ENCODE measurements at places on chromosomes 1 and 21.
A peak's percentile ranks its signal among the peaks of the same experiment; 100 is the strongest.

GRCh38 chr1:197768014-197768805 is 7.1 kb downstream of the DENND1B start:
- DNase-seq: peak; percentile 68

GRCh38 chr1:224434691-224435317 is at the start of gene WDR26:
Gene WDR26, minus strand, starts transcription at chr1:224434797.
- DNase-seq: peak; percentile 96

GRCh38 chr1:228059634-228060457 is 22.7 kb upstream of the ARF1 start:
- DNase-seq: peak; percentile 61

DNA sequence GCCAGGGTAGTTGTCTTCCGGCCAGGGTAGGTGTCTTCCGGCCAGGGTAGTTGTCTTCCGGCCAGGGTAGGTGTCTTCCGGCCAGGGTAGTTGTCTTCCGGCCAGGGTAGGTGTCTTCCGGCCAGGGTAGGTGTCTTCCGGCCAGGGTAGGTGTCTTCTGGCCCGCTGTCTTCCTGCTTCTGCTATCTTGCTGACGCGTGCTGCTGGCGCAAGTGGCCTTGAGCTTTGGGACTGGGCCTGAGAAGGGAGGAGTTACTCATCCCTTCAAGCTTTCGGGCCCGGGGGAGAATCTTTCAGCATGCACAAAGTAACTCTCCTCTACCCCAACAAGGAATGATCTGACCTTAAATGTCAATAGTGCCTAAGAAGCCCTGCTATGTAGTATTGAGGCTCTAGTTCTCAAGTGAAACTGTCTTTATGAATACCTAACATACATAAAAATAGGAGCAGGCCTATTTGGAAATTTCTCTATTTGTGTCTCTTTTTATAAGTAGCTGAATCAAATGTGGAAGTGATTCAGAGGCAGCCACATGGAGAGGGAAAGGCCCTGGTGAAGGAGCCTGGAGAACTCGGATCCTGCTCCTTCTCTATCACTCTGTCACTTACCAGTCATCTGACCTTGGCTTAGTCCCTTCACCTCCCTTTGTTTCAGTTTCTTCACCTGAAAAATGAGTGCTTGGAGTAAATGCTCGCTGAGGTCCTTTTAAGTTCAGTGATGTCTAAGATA is 65.6 kb downstream of the RGL1 start:
- DNase-seq: no peak

DNA sequence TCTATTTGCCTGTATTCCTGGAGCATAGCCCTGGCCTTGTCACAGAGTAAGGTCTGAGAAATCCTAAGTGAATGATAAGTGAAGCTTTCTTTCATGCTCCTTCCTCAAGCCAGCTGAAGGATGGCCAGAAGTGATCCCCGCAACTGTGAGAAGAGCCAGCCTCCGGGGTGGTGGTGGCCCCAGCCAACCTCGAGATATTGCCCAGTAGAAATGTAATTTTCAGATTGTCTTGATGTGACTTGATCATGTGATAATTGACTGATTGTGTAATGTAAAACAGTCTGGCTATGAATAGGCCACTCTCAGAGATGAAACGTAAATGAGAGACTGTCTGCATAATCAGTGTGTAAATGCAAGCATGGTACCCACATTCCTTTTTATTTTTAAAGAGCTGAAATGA is 242.4 kb upstream of the CAMK1G start:
- DNase-seq: no peak

GRCh38 chr1:1347663-1348419 is 1.4 kb downstream of the DVL1 start:
- DNase-seq: no peak

- DNase-seq: peak; percentile 46
Observed at GRCh38 chr1:181504399-181504842, 21.1 kb downstream of the CACNA1E start.

DNA sequence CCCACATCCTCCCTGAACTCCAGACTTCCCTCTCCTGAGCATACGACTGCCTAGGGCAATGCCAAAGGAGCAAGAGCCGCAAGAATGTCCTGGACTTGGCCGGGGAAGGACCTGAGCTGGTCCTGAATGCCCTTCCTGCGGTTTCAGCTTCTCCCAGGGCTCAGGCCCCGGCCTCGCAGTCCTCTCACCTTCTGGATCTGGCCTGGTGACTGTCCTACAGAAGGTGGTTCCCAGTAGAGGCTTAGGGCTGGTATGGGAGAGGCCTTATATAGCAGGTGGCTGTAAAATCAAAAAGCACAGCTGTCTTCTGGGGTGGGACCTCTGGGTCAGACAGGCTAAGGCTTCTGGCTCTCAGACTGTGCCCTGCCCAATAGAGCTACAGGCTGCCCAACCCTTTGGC is at the start of gene LYPD8:
TSS of gene LYPD8 (minus strand) at position 243 of the 400 bp plus-strand sequence. CDS start 4,678 bp downstream, outside the sequence.
- no peak for DNase-seq

- DNase-seq: no peak
Observed at GRCh38 chr1:199725002-199725565, 302.4 kb upstream of the NR5A2 start.

- DNase-seq: no peak
Observed at GRCh38 chr1:116044071-116044470, 67.1 kb upstream of the MAB21L3 start.

DNA sequence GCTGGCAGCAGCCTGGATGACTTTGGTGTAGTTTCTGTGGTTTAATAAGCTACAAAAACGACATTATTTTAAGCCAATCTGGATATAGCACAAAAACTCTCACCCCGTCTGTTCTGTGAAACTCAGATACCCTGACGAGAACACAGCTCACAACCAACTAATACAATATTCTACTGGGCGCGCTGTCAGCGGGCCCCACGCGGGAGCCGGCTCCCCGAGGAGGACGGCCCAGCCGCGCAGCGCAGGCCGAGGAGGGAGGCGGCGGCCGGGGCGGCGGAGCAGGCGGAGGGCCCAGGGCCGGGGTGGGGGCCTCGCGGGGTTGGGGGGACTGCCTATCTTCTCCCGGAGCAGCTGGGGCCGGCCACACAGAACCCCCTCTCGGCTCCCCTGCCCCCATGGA is 87.2 kb upstream of the POU3F1 start:
- no peak for DNase-seq

DNA sequence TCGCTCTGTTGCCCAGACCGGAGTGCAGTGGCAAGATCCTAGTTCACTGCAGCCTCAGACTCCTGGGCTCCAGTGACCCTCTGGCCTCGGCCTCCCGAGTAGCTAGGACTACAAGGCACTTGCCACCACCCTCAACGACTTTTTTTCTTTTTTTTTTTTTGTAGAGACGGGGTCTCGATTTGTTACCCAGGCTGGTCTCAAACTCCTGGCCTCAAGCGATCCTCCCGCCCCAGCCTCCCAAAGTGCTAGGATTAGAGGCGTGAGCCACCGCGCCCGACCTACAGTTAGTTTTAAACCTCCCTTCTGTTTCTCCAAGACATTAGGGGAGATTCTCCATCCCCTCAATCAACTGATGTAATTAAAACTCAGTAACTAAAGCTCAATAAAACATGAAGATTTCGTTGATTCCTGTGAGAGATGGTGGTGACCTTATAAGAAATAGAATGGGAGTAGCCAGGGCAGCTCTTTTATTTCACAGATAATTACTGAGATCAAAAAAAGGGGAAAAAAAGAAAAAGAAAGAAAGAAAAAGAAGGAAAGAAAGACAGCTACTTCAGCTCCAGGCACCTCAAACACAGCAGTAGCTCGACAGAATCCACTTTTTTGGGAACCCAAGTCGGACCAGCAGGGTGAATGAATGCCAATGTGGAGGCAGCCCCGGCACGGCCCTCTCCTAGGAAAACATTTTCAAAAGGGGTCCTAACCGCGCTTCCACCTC is 598 bp downstream of the GON4L start:
- no peak for DNase-seq

DNA sequence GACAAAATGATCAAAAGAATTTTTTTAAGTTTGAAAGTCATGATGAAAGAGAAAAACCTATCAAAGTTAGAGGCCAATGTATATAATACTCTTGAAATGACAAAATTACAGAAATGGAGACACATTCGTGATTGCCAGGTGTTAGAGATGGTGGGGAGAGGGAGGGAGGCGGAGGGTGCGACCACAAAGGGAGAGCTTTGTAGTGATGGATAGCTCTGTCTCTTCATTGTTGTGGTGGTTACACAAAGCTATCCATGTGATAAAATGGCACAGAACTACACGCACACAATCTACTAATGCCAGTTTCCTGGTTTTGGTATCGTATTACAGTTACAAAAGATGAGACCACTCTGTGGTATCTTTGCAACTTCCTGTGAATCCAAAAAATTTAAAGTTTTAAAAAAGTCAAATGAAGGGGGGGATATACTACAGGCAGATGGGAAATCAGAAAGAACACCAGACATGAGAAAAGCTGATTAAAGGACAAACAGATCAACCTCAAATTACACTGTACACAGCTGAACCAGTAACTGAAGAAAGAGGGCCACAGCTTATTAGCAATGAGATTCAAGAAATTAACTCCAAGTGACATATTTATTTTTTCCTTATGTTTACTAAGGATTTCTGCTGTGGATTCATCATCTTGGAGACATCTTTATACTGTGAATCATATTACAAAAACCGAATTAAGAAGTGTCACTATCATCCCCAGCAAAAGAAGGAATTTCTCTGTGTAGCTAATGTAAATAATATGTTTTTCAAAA is 199.1 kb downstream of the SLC45A1 start:
- peak; percentile 27 for DNase-seq

DNA sequence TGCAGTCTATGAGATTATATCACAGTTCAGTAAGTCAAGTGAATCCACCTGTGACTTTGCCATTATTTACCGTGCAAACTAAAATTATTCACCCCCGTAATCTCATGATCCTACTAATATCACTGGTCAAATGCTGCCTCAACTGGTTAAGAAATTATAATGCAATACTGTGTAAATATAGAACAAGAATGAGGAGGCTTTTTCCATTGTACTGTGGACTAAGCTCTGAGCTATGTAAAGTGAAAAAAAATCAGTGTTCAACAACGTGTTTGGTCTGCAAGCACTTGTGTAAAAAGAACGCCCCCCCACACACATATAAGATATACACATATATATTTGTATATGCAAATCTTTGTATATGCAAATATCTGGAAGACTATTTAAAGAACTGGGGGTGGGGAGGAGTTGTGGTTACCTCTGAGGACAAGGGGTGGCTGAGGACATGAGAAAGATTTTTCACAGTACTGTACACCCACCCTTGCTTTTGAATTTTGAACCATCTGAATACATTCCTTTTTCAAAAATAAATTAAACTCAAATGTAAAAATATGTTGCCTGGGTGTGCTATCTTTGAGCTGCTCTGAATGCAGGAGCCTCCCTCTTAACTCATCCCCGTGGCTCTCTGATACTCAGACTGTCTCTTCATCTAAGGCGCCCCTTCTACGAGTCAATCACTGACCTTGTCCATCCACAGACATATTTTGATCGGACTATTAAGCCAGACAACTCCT is 57.0 kb downstream of the PTP4A2 start:
- no peak for DNase-seq

- no peak for DNase-seq
Observed at GRCh38 chr1:117563492-117563875, 42.4 kb upstream of the TENT5C start.

- DNase-seq: no peak
Observed at GRCh38 chr1:161817176-161817730, 51.1 kb downstream of the ATF6 start.

- no peak for DNase-seq
Observed at GRCh38 chr1:223338811-223339746, 24.9 kb downstream of the SUSD4 start.

GRCh38 chr1:201851949-201852348 is 23.0 kb downstream of the IPO9 start:
- no peak for DNase-seq

- no peak for DNase-seq
Observed at GRCh38 chr1:156444407-156445001, 56.1 kb downstream of the MEF2D start.

DNA sequence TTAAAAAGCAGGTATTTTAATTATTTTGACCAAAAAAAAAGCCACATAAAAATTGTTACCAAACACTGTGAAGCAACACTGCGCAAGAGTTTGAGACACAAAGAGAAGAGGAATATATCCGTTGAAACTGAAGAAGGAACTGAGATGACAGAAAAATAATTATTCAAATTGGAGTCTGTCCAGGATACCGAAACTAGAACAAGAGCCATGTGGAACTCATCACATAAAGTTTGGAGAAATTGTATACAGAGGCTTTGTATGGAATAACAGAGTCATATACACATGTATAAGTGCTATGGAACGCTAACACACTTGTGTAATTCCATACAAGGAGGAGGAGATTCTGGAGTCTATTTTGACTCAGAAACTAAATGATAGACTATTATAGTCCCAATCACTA is 675.1 kb upstream of the ADGRL2 start:
- DNase-seq: peak; percentile 62

DNA sequence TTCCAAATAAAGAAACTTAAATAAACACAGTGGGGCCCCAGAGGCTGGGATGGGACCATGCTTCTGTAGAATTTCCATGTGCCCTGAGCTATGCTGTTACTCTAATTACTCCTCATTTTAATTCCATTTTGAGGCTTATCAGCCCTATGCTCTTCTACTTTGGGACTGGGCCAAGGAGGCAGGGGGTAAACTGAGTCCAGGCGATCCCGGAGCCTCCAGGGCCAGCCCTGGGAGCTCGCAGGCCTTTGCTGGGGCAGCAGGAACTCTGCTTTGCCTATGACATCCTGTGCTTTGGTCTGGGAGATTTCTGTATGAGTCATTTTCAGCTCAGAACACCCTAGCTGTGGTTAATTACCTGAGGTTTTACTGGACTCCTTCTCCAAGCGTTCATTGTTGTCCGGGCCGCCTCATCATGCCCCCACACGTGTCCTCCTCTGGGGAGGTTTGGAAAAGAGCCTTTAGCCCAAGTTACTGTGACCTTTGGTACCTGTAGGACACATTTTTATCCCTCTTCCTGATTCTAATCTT is 95.7 kb downstream of the RHOU start:
- no peak for DNase-seq

- peak; percentile 85 for DNase-seq
Observed at GRCh38 chr1:47436304-47436978, 1.4 kb upstream of the FOXD2 start.

GRCh38 chr1:12544992-12545391 is 73.0 kb downstream of the DHRS3 start:
- no peak for DNase-seq

GRCh38 chr1:71015745-71016144 is 31.9 kb downstream of the PTGER3 start:
- DNase-seq: no peak

GRCh38 chr21:45302082-45303061 is 14.7 kb upstream of the POFUT2 start:
- DNase-seq: peak; percentile 88

- DNase-seq: no peak
Observed at GRCh38 chr1:91613595-91613994, 112.9 kb downstream of the CDC7 start.

- peak; percentile 55 for DNase-seq
Observed at GRCh38 chr1:87226341-87226760, 102.3 kb upstream of the LMO4 start.

DNA sequence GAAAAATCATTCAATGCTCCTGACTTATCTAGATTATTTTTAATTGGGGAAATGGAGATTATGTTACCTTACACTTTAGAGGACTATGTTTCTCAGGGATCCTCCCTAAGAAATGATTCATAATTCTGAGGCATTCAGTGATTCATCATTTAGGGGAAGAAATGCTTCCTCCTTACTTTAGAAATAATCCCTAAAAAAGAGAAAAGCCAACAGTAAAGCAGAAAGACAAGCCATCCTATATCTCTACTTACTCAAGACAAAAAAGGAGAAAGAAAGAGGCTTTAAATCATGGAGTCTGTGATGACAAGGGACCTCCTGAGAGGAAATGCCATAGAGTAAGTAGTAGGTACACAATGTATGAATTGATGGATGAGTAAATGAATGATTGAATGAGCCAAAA is 137.0 kb downstream of the BRINP2 start:
- DNase-seq: no peak
